ENCODE measurements at places on chromosomes 2 and 18.

- DNase-seq: no peak
Measured at GRCh38 chr18:56639104-56639381, 651 bp upstream of the TXNL1 start.

DNA sequence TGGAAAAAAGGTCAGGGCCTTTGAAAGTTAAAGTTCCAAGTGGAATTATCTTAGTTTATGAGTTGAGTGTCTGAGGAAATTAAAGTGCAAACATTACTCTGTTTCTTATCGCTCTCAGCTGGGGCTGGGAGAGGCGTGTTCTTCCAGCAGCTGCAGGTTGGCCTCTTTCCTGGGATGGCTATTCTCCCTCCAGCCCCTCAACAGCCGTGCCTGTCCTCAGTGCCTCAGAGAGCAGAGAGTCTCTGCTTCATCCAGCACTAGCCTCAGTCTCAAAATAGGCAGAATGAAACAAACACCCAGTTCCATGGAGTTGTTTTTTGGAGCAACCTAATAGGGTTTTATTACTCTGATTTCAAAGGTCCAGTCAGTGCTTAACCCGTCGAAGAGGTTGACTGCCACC lies 298.1 kb downstream of the GALR1 start:
- no peak for DNase-seq

GRCh38 chr2:148920559-148920958 lies 45.5 kb downstream of the KIF5C start:
- no peak for DNase-seq

DNA sequence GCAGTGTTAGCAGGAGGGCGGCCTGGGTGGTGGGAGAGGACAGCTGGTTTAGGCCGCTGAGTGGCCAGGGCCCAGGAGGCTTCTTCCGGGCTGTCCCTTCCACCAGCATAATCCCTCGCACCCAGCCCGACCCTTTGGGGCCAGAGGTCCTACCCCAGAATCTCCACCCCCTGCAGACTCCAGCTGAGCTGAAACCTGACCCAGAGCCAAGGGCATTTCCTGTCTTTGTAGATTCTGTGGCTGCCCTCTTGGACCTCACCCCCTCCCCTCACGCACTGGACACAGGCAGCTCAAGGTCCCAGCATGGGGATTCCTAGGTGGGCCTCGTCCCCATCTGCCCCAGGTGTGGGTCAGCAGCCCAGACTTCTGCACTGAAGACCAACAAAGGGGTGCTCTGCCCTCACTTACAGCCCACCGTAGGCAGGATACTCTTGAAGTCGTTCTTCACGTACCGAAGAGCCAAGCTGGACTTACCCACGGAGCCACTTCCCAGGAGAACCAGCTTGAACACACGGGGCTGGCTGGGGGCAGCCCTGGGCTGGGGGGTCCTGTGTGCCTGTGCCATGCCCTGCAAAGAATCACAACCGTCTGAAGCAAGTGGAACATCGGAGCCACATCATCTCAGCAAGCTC lies 4.8 kb downstream of the RAB17 start:
- no peak for DNase-seq

- no peak for DNase-seq
Measured at GRCh38 chr2:145258903-145259579, 739.1 kb upstream of the ZEB2 start.

- DNase-seq: no peak
Measured at GRCh38 chr2:127218812-127219170, 1.3 kb downstream of the CYP27C1 start.

DNA sequence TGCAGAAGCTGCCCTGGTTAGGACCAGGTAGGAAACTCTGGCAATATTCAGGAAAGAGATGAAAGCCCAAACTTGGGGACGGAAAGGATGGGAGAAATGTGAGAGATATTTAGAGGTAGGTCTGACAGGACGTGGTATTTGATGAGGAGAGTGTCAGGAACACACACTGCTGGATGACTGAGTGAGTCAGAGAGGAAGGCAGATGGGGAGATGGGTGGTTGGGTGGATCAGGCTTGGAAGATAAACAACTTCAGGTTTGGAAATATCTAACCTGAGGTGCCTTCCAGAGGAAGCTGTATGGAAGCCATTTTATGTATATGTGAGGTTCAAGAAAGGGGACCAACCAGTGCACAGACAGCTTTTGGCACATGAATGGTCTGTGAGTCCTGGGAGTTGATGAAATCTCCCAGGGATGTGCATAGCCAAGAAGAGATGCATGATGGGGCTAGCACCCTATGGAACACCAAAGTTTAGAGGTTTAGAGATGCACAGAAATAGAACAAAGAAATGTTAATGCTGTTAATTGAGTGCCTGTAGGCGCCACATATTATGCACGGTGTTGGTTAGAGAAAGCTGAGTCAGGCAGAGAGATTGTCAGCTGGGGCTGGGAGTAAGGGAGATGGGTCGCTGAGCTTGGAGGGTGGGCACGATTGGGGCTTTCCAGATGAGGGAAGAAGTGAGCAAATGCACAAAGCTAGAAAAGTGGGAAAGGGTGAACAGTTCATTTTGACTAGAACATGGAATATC lies 101.0 kb downstream of the VIT start:
- no peak for DNase-seq

GRCh38 chr18:3525870-3526420 lies 76.0 kb downstream of the TGIF1 start:
- DNase-seq: no peak

GRCh38 chr18:26233208-26233607 lies 7.0 kb downstream of the TAF4B start:
- DNase-seq: no peak

GRCh38 chr2:161307676-161308075 lies 549 bp upstream of the PSMD14 start:
- DNase-seq: no peak

GRCh38 chr2:202944408-202944807 lies 32.3 kb downstream of the CARF start:
- no peak for DNase-seq

DNA sequence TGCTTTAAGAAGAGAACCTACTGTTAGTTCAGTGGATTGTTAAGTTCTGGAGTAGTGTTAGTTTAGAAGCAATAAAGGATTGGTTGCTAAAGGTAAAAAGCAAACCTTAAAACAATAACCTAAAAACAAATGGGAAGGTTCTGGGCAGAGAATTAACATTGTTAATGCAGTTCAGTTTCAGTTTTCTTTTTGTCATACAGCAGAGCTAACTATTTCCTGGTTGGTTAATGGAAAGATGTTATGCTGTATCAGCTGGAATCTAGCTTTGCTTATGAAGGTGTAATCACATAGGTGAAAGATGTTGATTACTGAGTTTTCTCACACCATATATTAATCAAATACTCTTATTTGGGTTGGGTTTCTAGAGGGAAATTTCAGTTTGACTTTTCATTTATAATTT lies 23.8 kb downstream of the SMAD4 start:
- no peak for DNase-seq

GRCh38 chr18:13265008-13265910 lies 46.7 kb downstream of the LDLRAD4 start:
- DNase-seq: peak; percentile 62

DNA sequence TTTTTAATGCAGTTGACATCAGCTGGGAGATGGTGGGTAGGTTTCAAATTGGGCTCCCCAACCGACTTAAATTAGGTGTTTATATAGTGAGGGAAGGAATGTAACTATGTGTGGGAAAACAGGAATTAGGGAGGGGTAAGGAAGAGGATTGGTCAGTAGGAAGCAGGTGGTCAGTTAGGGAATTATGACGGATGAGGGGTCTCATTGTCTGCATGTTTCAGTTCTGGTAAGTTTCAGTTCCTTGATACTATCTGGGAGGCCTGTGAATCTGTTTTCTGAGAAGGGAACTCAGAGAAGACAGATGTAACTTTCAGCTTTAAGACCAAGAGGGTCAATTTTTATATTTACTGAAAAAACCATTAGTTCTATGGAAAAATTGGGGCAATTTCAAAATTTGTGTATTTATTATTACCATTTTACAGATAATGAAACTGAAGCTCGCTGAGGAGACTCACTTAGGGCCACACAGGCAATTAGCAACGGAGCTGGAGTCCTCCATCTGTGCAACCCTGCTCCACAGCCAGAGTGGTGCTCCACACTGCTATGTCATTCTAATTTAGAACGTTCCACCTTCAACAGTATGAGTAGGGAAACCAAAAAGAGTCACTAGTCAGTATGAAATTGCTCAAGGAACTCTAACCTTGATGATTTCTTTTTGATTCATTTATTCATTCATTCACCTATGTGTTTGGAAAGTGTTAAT lies 36.0 kb upstream of the CCDC195 start:
- no peak for DNase-seq

GRCh38 chr2:24877646-24878045 lies 42.4 kb downstream of the ADCY3 start:
- no peak for DNase-seq

DNA sequence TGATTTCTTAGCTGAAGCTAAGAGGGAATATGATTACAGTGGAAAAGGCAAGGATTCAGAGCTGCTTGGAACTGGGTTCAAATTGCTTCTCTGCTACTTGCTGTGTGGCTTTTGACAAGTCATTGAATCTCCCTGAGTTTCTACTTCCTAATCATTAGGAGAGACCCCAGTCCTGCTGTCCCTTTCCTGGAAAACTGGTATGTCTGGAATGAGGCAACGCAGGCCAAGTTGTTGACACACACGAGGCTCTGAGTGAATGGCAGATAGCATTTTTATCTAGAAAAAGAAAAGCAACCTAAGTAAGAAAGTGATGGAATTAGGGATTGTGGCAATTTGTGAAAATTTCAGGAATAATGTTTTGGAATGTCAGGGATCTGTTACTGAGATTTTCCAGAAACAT lies 123.6 kb downstream of the LPIN1 start:
- DNase-seq: peak; percentile 1

GRCh38 chr2:101921953-101922325 lies 69.8 kb upstream of the IL1R2 start:
- no peak for DNase-seq

GRCh38 chr2:6966446-6966940 lies 49.3 kb downstream of the RNF144A start:
- no peak for DNase-seq

- DNase-seq: peak; percentile 60
Measured at GRCh38 chr2:233440714-233441113, 86.4 kb downstream of the DGKD start.

GRCh38 chr18:51739044-51739666 lies 541.7 kb upstream of the MEX3C start:
- DNase-seq: no peak

GRCh38 chr18:48533340-48534070 lies 5.3 kb upstream of the CTIF start:
- no peak for DNase-seq

GRCh38 chr2:126774761-126775160 lies 118.8 kb downstream of the GYPC start:
- DNase-seq: no peak

DNA sequence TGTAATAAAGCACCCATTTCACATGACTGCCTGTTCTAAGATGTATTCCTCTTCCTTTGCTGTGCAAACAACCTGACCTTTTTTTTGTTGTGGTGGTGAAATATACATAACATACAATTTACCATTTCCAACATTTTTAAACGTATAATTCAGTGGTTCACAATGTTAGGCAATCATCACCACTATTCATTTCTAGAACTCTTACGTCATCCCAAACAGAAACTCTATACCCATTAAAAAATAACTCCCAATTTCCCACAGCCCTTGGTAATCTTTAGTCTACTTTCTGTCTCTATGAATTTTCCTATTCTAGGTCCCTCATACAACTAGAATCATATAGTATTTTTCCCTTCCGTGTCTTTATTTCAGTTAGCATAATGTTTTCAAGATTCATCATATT lies 36.7 kb downstream of the RND3 start:
- no peak for DNase-seq

DNA sequence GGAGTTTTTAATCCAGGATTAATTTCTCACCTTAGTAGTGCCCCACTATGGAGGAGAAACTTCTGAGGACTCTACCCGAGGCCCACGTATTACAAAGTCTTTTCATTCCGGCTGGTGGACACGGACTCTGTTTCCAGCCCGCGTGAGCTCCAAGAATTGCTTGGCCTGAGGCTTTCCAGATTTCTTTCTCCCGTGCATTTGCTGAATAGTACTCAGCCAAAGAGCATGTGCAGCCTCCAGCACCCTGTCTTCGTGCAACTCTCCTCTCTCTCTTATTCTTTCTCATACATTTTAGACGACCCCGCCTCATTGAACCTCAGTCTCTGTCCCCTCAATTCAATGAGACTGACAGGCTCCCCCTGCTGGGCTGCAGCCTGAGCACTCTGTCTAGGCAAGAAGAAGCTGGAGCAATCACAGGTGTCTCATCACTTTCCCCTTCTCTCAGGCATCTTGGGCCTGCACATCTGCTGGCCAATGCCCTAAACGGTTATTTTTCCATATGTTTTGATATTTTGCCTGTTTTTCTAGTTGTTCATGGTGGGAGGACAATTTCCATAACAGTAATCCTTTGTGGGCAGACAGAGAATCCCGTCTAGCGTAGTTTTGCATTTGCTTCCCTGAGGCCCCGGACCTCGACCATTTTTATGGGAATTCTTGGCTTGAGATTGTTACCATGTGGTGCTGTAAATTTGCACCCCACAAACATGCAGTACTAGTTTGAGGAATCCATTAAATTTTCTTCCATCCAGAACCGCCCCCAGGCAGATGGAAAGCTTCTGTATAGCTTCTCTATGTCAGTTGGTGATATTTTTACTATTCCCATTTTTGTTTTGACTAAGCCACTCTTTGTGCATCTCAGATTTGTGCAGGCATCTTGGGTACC lies 50.1 kb upstream of the LPIN2 start:
- DNase-seq: peak; percentile 79

- DNase-seq: no peak
Measured at GRCh38 chr18:69658103-69658502, 257.4 kb downstream of the DOK6 start.

DNA sequence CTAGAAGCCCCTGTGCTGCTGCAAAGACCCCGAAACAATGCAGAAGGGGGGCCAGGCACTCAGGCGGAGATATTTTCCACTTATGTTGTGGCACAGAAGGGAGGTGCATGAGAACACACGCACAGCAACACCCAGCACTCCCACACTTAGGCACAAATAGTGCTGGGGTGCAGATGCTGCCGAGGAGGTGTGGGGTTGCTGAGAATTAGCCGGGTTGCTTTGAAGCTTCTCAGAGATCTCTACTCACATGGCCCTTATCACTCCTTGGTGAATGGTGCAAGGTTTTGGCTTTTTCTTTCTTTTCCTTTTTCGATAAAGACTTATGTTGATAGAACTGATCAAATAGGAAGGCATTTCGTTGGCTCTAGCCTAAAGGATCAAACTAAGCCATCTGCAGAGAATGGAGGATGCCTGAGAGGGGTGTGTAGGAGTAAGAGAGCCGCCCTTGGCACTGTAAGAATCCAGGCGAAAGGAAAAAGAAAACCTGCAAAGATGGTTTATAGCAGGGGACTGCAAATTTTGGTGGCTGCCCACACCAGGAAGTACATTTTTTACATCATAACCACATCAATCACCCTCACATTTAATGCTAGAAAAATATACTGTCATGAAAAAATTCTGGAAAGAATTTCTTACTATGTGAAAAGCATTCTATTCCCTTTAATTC lies 27.9 kb upstream of the FHL2 start:
- no peak for DNase-seq

- no peak for DNase-seq
Measured at GRCh38 chr2:16318474-16319195, 347.0 kb downstream of the CYRIA start.

DNA sequence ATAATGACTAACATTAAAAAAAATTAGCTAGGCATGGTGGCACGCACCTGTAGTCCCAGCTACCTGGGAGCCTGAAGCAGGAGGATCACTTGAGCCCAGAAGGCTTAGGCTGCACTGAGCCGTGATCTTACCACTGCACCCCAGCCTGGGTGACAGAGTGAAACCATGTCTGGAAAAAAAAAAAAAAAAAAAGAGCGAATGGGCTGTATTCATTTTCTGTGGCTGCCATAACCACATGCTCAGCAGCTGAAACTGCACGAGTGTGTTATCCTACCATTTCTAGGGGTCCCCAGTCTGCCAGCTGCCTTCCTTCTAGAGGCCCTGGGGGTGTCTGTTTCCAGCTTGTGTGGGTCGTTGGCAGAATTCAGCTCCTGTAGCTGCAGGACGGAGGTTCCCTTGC lies 247.8 kb downstream of the EIPR1 start:
- DNase-seq: no peak

Measured in left forelimb (tissue), 1 donor.